Brain microvascular endothelial cell (primary cell): ENCODE measurements at places on chromosomes 7 and 10.

DNA sequence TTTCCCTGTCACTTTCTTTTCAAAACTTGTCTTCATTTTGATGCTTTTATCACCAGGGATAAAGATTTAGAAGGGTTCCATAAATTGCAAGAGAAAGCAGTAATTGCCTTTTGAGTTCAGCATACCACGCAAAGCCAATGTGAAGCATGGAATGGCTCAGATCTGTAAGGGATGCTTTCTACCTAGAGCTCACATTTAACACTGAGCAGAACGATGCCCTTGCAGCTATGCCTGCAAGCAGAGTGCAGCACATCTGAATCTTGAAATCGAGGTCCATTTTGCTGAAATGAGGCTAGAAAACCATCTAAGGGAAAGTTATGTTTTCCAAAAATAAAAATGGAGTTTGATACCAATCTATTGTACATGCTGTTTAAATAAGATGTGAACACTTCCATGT, 171.2 kb upstream of the CELF2 start:
- DNase-seq: no peak

GRCh38 chr10:60905580-60905979, 38.4 kb downstream of the RHOBTB1 start:
- no peak for DNase-seq

GRCh38 chr7:151795168-151795811, 81.6 kb downstream of the PRKAG2 start:
- DNase-seq: no peak

GRCh38 chr7:8189625-8190024, 72.3 kb downstream of the ICA1 start:
- no peak for DNase-seq

GRCh38 chr10:96709525-96709924, 10.8 kb downstream of the PIK3AP1 start:
- DNase-seq: no peak
